T-cell (primary cell): ENCODE measurements at places on chromosomes 16 and 17.
A peak's percentile ranks its signal among the peaks of the same experiment; 100 is the strongest.

DNA sequence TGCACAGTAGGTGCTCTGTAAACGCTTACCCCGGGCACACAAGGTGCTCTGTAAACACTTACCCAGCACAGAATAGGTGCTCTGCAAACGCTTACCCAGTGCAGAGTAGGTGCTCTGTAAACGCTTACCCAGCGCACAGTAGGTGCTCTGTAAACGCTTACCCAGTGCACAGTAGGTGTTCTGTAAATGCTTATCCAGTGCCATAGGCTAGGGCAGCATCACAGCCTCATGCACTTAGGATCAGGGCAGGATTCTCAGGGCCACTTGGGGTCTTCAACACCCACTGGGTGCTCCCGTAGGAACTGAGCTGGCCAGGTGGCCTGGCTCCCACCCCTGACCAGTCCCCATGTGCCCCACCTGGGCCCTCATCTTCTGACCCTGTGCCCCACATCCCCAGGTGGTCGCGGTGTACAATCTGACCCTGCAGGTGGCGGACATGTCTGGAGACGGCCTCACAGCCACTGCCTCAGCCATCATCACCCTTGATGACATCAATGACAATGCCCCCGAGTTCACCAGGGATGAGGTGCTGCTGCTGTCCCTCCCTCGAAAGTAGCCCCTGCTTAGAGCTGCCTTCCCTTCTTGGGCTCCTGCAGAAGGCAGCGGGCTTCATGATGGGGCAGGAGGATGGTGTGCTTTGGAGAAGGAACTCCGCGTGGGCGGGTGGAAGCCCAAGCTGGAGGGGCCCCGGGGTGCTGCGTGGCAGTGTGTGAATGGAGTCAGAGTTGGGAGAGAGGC, 13.1 kb downstream of the SLC22A31 start:
- H3K27me3 ChIP-seq, result peaks cover 4% of the 10 kb centered on the region
- peaks cover 7% of the 10 kb centered on the region for H3K4me1 ChIP-seq
- H3K4me3 ChIP-seq, result no peak overlapping the region
- no peak overlapping the region for H3K27ac ChIP-seq
- no peaks in the 10 kb centered on the region for H3K36me3 ChIP-seq

DNA sequence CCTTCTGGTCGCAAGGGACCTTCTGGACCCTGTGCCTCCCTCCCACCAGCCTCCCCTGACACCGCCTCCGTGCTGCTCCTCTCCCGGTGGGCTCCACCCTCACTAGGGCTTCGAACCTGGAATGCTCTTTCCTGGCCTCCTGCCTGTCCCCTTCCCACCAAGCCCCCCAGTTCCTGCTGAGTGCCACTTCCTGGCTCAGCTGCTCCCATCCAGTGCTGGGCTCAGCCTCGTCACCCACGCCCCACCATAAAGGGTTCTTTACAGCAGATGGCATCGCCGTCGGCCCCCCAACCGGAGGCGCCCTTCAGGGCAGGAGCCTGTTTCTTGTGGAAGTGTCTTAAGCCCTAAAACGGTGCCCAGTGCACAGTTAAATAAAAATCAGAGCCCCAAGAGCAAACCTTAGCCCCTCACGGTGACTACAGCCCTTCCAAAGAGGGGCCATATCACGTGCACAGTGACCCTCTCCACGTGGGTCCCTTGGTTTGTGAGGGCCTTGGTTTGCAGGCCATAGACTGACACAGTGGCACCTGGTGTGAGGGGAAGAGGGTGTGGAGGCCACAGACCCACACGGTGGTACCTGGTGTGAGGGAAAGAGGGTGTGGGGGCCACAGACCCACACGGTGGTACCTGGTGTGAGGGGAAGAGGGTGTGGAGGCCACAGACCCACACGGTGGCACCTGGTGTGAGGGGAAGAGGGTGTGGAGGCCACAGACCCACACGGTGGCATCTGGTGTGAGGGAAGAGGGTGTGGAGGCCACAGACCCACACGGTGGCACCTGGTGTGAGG, 111.4 kb downstream of the METRNL start:
- H3K4me1 ChIP-seq, result peaks cover 23% of the 10 kb centered on the region
- H3K4me3 ChIP-seq, result no peak overlapping the region
- H3K27ac ChIP-seq, result no peak overlapping the region
- no peak for DNase-seq

DNA sequence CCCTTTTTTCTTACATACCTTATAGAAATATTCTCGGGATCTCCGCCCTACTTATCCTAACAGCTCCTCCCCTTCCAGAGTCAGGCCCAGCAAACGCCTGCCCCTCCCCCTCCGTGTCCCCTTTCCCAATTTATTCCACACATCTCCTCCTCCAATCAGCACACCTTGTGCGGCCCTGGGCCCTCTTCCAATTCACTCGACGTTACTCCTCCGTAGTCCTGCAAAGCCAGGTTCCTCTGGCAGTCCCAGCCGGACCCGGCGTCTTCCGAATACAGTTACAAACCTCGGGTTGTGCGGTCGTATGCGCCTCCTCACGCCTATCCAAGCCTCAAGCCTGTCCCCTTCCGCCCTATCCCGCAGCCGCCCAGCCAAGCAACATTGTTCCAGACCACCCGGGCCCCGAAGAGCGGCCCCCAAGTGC, 677 bp downstream of the CBX1 start:
- H3K36me3 ChIP-seq, result no peaks in the 10 kb centered on the region
- DNase-seq, result no peak
- H3K27ac ChIP-seq, result peak overlapping the region; percentile 12
- peak overlapping the region; percentile 67 for H3K4me3 ChIP-seq

DNA sequence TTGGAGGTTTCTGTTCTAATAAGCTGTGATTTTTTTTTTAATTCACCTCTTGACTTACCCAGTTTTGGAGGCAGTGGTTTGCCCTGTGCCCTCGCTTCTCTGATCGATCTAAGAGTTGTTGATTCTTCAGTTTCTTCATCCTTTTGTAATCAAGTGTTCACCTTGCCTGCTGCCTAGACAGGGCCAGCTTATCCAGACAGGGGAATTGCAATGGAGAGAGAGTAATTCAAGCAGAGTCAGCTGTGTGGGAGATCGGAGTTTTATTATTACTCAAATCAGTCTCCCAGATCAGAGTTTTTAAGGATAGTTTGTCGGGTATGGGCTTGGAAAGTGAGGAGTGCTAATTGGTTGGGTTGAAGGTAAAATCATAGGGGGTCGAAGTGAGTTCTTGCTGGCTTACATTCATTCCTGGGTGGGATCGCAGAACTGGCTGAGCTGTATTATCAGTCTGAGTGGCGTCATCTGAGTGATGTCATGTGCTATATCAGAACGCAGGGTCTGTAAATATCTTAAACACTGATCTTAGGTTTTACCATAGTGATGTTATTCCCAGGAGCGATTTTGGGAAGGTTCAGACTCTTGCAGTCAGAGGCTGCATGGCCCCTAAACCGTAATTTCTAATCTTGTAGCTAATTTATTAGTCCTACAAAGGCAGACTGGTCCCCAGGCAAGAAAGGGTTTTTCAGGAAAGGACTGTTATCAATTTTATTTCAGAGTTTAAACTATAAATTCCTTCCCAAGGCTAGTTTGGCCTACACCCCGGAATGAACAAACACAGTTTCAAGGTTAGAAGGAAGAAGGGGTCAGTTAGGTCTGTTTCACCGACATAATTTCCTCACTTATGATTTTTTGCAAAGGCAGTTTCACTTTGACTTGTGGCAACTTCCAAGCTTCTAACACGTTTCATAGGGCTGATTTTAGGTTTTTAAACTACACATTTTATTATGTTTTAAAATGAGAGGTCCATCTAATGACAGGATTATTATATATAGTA, 21.5 kb upstream of the KCNJ16 start:
- no peak overlapping the region for H3K4me3 ChIP-seq
- H3K27me3 ChIP-seq, result no peaks in the 10 kb centered on the region
- no peak for DNase-seq
- H3K4me1 ChIP-seq, result no peaks in the 10 kb centered on the region
- H3K36me3 ChIP-seq, result no peaks in the 10 kb centered on the region
- no peak overlapping the region for H3K27ac ChIP-seq

DNA sequence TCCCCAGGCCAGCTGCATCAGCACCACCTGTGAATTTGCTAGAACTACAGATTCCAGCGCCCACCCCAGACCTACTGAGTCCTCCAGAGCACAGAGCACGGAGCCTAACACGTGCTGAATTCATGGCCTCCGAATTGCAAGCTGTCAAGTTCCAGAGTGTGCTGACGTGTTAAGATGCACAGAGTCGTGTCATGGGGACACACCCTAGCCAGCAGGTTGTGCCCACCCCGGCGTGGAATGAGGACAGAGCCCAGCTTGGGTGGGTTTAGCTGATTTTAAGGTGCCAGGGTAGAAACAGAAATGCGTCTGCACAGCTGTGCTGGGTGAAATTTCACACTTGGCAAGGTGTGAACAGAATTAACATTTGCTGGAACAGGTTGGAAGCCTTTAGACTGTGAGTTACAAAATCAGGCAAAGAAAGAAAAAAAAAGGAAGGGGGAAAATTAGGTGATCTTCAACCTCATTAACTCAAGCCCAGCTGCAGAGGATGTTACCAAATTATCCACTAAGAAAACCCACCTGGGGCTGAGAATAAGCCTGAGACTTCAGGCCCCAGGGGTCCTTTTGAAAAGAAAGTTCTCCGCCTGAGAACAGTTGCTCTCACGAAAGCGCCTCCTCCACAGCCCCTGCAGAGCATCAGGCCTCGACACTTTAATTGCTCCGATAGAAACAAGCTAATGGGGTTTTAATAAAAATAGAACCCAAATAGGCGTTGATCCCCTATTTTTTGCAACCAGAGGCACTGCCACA, 27.1 kb downstream of the GINS3 start:
- no peak overlapping the region for H3K4me3 ChIP-seq
- no peaks in the 10 kb centered on the region for H3K4me1 ChIP-seq
- H3K27ac ChIP-seq, result no peak overlapping the region
- no peaks in the 10 kb centered on the region for H3K27me3 ChIP-seq
- DNase-seq, result no peak
- no peaks in the 10 kb centered on the region for H3K36me3 ChIP-seq

GRCh38 chr16:70726892-70727361, 41.1 kb upstream of the MTSS2 start:
- DNase-seq, result no peak
- H3K36me3 ChIP-seq, result peaks cover 27% of the 10 kb centered on the region

GRCh38 chr16:49183911-49184310, 97.7 kb downstream of the CBLN1 start:
- no peak overlapping the region for H3K4me3 ChIP-seq
- H3K27me3 ChIP-seq, result peaks cover 4% of the 10 kb centered on the region
- H3K27ac ChIP-seq, result no peak overlapping the region
- H3K36me3 ChIP-seq, result no peaks in the 10 kb centered on the region
- DNase-seq, result no peak
